ENCODE measurements at places on chromosomes 4 and X.

DNA sequence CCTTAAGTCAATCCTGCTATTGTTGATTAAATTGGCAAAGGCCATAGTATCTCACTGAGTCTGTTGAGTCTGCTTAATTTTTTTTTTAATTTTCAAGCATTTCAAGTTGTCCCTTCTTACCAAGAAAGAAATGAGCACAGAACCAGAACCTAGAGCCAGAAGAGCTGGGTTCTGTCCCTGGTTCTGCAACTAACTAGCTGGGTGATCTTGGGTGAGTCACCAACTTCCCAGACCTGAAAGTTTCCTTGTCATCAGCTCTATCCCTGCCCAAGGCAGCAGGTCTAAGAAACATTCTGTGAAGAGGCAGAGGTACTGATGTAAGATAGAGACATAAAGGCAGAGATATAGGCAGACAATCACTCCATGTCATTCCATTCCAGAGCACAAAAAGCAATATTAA, 17.3 kb downstream of the TEC start:
- DNase-seq, result no peak

GRCh38 chr4:26039639-26040359, 125.8 kb downstream of the SMIM20 start:
- no peak for DNase-seq

DNA sequence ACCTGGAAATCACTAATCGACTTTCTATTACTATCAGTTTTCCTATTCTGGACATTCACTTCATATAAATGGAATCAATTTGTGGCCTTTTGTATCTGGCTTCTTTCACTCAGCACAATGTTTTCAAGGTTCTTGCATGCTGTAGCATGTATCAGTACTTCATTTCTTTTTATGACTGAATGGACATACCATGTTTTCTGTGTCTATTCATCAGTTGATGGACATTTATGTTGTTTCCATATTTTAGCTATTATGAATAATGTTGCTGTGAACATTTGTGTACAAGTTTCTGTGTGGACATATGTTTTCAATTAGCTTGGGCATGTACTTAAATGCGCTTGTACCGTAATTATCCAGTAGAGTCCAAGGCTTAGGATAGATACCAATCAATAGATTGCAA, 19.9 kb upstream of the RELL1 start:
- DNase-seq, result no peak

GRCh38 chr4:186948361-186949242, 224.9 kb upstream of the FAT1 start:
- DNase-seq, result no peak
